ENCODE measurements at places on chromosomes 5 and 9. TPM values are rescaled to one million over a fixed set of nuclear protein-coding genes. Genes with fewer than 3 reads are reported as not detected.

DNA sequence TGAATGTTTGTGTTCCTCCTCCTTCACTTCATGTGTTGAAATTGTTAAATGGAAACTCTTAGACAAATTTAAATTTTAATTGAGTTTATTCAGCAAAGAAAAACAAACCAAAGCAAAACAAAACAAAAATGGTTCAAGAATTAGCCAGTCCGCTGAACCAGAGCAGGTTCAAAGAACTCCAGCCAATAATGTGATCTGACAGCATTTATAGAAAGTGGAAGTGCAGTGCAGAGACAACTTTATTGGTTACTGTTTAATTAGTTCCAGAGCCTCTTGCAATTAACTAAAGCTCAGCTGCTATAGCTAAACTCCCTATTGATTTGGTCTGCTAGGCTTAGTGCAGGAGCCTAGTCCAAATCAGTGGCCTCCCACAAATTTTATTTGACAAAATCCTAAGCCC, 132.9 kb downstream of the RNF180 start:
- DNase-seq = no peak

DNA sequence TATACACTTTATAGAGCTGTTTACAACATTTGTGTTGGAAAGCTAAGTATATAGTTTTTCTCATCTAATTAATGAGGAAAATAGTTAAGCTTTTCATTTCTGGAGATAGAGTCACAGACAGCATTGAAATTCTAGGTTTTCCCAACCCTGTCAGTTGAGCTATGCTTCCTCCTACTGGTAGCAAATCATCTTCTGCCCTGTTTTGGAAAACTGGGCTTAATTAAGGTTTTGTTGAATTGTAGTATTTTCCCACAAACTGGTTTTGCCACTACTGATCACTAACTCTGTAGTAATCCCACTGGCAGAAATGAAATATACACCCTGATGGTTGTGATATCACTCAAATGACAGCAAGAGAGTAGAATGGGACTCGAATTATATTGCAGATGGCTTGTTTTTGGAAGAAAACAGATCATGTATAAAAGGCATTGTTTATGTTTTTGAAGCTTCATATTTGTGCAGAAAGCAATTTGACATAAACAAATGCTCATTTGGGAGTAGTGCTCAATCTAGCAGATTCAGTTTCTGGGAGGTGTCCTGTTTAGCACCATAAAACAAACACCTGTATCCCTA, 46.6 kb downstream of the CD180 start:
- no peak for DNase-seq

Gene RNF183
- 7.0 TPM for polyA plus RNA-seq

DNA sequence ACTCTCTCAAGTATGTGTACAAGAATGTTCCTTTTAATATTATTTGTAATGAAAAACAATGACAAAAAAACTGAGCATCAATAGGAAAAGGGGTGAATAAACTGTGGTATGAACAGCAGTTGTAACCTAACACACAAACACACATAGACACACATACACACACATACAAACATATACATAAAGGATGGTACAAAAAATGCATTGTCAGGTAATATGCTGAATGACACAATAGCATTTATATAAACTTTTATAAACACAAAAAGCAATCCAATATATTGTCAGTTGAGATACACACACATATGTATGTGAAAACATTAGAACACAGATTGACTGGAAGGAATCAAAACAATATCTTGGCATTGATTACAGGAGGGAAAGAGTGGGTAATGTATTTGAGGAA, 227.0 kb upstream of the ISL1 start:
- no peak for DNase-seq

- no peak for DNase-seq
Measured at GRCh38 chr5:178486239-178486641, 104.0 kb downstream of the COL23A1 start.

Data from renal pelvis (tissue), 12 donors.